Osteocyte (in vitro differentiated cells): ENCODE measurements at places on chromosomes 7 and 10. TPM values are rescaled to one million over a fixed set of nuclear protein-coding genes. Genes with fewer than 3 reads are reported as not detected.

DNA sequence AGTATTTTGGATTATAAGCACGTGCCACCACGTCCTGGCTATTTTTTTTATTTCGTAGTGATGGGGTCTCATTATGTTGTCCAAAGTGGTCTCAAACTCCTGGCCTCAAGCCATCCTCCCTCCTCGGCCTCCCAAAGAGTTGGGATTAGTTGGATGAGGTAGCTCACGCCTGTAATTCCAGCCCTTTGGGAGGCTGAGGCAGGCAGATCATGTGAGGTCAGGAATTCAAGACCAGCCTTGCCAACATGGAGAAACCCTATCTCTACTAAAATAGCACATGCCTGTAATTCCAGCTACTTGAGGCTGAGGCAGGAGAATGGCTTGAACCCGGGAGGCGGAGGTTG, 21.8 kb upstream of the YWHAG start:
- DNase-seq, result no peak

DNA sequence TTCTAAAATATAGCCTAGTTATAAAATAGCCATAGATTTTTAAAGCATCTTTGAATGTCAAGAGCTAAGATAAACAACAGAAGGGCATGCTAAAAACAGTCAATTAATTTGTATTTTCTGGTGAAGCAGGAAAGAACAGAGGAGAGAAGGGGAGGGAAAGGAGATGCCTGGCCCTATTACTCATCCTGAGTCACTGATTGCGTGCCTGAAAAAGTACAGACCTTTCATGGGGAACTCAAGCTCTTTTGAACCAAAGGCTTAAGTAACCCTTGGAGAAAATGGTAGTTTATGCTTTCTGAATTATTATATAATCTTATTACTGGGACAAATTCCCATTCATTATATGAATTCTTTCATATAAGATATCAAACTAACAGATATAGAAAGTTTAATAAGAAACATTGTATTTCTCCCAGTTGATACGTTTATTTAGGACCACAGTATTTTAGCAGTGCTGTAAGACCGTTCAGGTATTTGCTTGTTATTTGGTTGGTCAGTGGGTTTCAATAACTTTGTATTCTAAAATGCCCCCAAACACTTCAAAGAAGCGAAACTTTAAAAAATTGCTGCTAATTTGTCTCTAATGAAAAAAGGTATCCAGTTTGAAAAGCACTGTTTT, 151.3 kb downstream of the HGF start:
- DNase-seq, result no peak

GRCh38 chr7:47669178-47669891, 87.4 kb upstream of the TNS3 start:
- DNase-seq, result no peak

GRCh38 chr10:78540355-78541076, 506.9 kb downstream of the RPS24 start:
- no peak for DNase-seq

- no peak for DNase-seq
These were observed 132.2 kb upstream of the CAV2 start for GRCh38 chr7:116367171-116367813.

DNA sequence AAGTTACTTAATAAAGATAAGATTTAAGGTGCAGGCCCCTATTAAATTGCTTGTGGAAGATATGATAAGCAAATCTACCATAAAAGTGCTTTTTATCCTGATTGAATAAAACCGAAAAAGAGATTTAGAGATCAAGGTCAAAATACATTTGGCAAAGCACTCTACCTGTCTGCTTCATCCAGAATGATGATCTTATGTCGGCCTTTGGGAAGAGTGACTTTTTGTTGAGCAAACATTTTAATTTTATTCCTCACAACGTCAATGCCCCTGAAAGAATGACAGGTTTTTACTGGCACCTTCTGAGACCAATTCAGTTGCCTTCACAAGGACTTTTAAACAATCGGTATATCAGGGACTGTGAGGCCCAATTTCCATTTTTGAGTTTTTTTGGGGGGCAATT, 7.7 kb downstream of the RFC2 start:
- DNase-seq, result no peak

GRCh38 chr7:33710608-33711007, 194.7 kb upstream of the BMPER start:
- DNase-seq, result peak; percentile 8

RAMP3 gene
- total RNA-seq, result not detected in 2 replicates

SERPINE1 gene
- total RNA-seq, result 266 and 328 TPM in 2 replicates

LRRTM3 gene
- 0.21 and 0.63 TPM in 2 replicates for total RNA-seq

H2BK1 gene
- 1.1 TPM in 1 of 2 replicates, not detected in the other for total RNA-seq

CFAP58 gene
- 0.16 and 0.29 TPM in 2 replicates for total RNA-seq
